ENCODE measurements at places on chromosomes 2 and 18.

- DNase-seq: no peak
Observed at GRCh38 chr2:9790702-9791225, 52.5 kb upstream of the TAF1B start.

GRCh38 chr2:186868344-186868743 lies 19.4 kb upstream of the ZSWIM2 start:
- no peak for DNase-seq

GRCh38 chr2:150569761-150570160 lies 82.3 kb upstream of the RND3 start:
- no peak for DNase-seq

DNA sequence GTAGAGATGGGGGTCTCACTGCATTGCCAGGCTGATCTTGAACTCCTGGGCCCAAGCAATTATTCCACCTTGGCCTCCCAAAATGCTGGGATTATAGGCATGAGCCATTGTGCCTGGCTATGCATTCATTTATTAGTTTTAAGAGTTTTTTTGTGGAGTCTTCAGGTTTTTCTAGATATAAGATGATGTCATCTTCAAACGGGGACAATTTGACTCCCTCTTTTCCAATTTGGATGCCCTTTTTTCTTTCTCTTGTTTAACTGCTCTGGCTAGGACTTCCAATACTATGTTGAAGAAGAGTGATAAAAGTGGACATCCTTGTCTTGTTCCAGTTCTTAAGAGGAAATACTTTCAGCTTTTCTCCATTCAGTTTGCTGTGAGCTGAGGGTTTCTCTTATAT lies 113.7 kb upstream of the PARD3B start:
- DNase-seq: no peak

DNA sequence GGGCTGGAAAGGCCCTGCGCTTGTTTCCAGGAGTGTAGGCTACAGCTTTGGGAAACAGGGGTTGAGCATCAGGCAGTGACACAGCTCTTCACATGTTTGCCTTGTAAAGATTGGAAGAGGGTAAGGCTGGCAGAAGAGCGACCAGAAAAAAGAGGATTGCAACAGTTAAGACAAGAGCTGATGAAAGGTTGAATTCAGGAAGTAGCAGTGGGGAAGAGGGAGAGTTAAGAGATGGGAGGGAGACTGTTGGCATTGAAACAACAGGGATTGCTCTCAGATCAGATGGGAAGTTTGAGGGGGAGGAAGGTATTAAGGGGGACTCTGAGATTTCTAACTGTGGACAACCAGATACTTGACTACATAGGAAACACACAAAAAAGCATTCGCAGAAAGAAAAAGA lies 96.9 kb downstream of the CTAGE1 start:
- DNase-seq: no peak

GRCh38 chr2:240060977-240061591 lies 7.8 kb upstream of the OR6B3 start:
- DNase-seq: no peak

DNA sequence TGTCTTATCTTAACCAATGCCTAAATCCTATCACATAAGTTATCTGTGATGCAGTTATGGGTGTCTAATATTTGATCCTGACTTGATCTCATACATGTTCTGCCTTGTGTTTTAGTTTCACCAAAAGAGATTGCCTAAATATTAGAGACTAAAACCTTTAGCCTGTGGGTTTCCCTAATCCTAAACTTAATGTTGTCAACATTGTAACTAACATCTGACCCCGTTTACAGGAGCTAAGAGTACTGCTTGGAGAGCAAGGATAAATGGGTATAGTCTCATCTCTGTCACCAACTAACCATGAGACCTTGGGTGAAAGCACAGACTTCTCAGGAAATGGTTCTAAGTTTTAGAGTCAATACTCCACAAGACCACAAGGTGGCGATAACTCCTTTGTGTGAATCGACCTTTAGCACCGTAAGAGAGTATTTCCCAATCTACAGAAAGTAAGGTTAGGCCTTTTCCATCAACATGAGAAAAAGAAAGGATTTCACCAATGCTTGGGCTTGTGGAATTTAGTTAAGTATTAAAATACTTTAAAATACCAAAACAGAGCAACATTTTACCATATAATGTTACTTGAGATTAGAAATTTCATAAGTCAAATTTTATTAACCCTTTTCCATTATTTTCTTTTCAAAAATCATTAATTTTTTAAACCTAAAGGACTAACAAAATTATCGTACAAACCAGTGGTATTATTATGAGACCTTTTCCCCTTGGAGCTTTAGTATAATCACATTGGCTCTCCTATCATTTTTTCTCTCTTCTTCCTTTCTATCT lies 60.5 kb downstream of the G6PC2 start:
- no peak for DNase-seq

DNA sequence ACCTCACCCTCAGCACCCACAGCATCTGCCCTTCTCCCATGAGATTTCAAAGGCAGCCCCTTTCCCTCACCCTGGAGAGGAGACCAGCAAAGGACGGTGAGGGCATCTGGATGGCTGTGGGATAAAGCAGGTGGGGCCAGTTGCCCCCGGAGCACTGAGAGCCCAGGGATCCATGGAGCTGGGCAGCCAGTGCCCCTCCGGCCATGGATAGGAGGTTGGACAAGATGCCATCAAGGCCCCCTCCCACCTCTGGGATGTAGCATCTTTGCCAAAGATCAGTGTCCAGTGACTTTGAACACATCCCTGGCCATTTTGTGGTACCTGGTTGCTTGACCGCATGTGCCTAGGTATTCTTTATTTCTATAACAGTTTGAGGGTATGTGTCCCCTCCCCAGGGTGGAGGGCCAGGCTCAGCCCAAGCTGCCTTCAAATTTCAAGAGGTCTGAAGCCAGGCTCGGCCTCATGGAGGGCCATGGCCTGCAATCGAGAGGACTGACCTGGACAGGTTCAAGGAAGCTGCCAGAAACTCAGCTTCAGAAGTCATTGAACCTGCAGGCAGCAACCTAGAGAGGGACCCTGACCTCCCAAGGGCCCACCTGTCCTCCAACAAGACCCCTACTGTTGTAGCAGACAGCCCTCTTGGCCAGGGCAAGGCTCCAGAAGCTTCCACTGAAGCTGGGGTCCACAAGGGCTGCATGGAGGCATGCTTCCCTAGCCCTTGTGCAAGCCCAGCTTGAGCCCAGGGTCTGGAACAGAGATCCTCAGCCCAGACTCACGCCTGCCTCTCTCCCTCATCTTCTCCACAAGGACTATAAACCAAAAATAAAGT lies 55.5 kb upstream of the BIN1 start:
- DNase-seq: no peak

GRCh38 chr2:200216310-200216709 lies 90.2 kb upstream of the SPATS2L start:
- DNase-seq: no peak

- no peak for DNase-seq
Observed at GRCh38 chr2:60408811-60409530, 144.5 kb downstream of the BCL11A start.

DNA sequence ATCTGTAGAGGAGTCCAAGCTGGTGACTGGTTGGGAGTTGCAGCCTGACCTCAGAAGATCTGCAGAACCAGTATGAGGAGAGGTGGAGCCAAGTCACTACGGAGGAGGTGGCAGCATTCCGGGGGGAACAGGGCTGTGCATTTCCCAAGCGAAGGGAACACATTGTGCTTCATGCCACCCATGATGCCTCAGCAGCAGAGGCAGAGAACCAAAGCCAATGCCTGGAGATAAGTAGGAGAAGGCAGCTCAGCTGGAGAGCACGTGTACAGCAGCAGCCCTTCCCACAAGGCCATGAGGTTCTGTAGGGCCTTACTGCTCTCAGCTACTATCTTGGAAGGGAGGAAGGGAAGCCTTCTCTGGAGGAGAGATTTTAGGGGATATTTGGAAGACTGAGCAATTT lies 67.2 kb upstream of the LRPPRC start:
- DNase-seq: no peak

GRCh38 chr2:17573085-17573803 lies 32.7 kb downstream of the VSNL1 start:
- DNase-seq: no peak

GRCh38 chr2:234606896-234607295 lies 110.0 kb upstream of the ARL4C start:
- no peak for DNase-seq

GRCh38 chr2:121473512-121473911 lies 57.2 kb upstream of the RNU4ATAC start:
- DNase-seq: no peak

DNA sequence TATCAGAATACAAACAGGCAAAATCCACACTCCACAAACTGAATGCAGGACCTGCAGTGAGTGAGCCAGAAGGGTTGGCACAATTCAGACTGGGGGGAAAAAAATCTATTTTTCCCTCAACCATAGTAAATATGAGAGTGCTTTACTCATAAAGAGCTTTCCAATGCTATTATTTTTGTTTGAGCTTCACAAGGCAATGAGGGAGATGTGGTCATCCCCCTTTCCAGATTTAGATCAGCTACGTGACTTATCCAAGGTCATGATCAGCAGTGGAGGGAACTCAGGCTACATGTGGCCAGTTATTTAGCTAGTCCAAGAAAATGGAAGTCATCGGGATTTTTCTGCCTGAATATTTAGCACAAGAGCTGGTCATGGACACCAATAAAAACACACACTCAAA lies 120.4 kb upstream of the KLF7 start:
- no peak for DNase-seq

DNA sequence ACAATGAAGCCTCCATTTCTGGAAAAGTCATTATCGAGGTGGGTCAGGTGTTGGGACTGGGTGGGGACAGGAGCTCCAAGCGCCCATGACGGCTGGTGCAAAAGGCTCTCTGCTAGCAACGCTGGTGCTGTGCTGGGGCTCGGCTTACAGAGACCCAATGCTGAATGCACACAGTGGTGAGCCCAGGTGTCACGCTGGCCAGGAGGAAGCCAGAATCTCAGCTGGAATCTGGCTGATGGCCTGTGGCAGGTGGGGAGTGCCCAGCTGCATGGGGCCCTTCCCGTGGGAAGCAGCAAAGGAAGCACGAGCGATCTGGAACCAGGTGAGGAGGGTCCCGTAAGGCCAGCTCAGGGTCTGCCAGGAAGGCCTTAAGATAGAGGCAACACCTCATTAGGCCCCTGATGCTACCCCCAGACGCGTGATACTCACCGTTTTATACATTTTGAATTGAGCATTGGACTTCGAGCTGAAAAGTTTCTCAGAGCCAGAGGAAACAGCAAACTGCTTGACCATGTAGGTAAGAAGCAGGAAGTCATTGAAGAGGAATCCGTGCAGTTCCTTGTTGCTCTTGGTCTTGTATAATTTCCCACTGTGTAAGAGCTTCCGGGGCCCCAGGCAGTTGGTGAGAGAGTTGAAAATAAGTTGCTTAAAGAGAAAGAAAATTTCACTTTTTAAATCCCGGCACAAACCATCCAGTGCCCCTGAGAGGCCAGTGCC lies 34.7 kb downstream of the FAM228A start:
- DNase-seq: no peak

GRCh38 chr2:199469514-199470360 lies 12.0 kb upstream of the SATB2 start:
- no peak for DNase-seq

GRCh38 chr2:68710336-68710735 lies 24.3 kb upstream of the ARHGAP25 start:
- DNase-seq: no peak

DNA sequence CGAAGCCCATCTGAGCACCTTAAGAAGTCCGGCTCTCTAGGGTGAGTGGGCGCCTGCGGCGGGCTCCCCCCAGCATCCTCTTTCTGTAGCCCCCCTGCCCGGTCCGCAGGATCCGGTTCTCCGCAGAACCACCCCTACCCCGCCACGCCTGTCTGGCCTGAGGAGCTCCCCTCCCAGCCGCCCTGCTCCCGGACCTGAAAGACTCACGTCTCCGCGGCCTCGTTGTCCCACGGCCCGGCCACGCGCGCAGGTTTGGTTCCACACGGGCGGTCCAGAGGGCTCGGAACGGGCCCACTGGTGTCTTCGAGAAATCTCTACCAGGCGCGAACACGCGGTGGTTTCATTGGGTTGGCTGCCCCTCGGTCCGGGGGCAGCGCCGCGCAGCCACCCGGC lies 237 bp downstream of the SLC39A6 start:
- no peak for DNase-seq

GRCh38 chr18:36419900-36420531 lies 122.5 kb downstream of the FHOD3 start:
- no peak for DNase-seq

- no peak for DNase-seq
Observed at GRCh38 chr2:119548516-119549120, 4.4 kb downstream of the CFAP221 start.

DNA sequence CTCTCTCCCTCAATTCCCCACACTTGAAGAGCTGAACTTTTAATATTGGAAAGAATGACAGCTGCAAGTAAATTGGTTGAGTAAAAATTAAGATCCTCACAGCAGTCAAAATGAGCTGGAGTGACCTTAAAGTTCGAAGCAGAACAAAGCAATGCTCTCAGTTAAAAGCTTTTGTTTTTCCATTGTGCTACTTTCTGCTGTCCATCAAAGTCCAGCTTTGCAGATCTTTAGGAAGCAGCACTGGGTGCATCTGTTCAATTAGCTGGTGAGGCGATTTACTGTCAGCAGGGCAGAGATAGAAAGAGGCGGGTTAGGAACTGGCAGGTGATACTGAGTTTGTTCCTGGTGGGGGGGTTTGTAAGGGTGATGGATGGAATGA lies 834.8 kb downstream of the CPS1 start:
- no peak for DNase-seq

- no peak for DNase-seq
Observed at GRCh38 chr18:34913837-34914661, 127.2 kb upstream of the MAPRE2 start.

- DNase-seq: no peak
Observed at GRCh38 chr2:230869914-230870543, 5.3 kb downstream of the ITM2C start.

DNA sequence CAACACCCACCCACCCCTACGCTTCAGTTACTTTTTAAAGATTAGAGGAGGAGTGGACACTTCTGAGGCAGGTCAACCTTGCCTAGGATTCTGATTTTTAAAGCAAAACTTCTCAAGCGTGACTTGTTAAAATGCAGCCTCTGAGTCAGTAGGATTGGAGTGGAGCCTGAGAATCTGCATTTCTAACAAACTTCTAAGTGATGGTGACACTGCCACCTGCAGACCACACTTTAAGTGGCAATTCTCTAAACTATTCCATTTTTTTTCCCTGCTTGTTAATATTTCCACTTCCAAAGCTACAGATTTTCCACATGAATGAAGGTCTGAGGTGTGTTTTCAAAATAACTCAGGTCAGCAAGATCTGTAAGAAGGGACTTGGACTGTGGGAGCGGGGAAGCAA lies 171.1 kb upstream of the CCDC150 start:
- DNase-seq: no peak

Measured in stimulated activated CD8-positive, alpha-beta memory T cell treated with anti-CD3 and anti-CD28 coated beads, Interleukin-15, amount 100 ng/mL, for 24 hours (primary cell).